ENCODE measurements at places on chromosomes 1 and 21. TPM values are rescaled to one million over a fixed set of nuclear protein-coding genes. Genes with fewer than 3 reads are reported as not detected.

DNA sequence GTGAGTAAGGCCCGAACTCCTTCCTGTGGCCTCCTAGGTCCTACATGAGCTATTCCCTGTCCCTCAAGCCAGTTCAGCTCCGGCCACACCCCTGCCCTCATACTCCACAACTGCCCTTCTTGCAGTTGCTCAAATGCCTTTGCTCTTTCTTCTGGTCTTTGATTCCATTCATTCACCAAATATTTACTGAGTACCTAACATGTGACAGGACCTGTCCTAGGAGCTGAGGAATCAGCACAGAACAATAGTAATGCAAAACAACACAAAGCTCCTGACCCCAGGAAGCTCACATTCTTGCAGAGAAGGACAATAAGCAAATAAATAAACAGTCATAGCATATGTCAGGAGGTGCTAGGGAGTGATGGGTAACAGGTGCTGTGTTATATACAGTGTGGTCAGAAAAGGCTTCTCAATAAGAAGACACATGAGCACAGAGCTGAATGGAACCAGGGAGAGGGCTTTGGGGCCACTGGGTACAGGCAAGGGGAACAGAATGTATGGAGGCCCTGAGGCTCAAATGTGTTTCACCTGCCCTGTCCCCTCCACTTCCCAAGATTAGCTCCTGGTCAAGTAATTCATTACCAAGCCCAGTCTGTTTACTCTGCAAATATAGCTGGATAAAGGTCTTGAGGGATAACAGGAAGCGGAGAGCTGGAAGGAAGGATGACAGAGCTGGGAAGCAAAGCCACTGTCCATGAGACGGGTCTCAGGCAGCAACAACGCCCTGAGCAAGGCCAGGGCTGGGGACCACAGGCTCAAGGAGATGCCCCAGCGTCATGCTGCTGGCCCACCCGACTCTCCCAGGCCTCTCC lies 145.1 kb downstream of the CSMD2 start:
- DNase-seq, result no peak

- DNase-seq, result no peak
These were observed 51.6 kb downstream of the GRIK3 start for GRCh38 chr1:36982709-36983108.

GRCh38 chr21:14260174-14260764 lies 44.3 kb downstream of the RBM11 start:
- no peak for DNase-seq

Gene C1orf226
- total RNA-seq, result under 0.01 TPM

Gene TDRD10
- not detected for total RNA-seq

Measured in fibroblast of lung (primary cell).